ENCODE measurements at places on chromosomes 11 and 22.

GRCh38 chr11:131300439-131300717, 70.0 kb upstream of the NTM start:
- no peak for DNase-seq

DNA sequence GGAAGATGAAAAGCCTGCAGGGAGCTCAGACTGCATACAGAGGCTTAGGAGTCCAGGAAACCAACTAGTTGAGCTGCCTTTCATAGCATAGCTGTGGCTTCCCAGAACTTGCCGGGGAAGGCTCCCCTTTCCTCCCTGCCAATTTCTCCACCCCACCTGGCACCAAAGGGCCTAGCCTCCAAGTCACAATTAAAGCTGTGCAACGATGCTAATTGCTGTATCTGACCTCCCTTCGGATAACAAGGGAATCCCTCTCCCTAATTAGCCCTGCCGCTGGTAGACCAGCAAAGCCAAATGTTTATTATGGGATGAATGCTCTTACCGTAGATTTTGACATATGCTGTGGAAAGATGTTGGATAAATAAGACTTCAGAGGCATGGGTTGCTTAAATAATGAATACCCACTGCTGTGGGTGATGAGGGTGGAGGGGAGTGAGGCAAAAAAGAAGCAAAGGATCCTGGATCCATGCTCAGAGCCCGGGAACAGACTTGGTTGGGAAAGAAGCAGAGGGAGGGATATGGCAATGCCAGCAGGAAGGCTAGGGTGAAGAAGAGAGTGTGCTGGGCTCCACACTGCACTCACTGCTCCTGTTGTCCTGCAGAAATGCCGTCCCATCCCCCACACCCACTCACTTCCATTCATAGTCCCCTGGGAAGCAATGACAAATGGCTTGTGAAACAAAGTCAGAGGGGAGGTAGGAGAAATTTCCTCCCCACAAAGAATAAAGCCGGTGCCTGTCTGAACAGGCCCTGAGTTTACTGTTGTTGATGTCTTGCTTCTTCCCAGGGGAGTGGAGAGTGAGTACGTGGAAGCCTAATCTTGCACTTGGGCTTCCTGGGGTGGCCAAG, 608.1 kb upstream of the CADM1 start:
- DNase-seq: no peak

- no peak for DNase-seq
These were observed 164.3 kb downstream of the PGR start for GRCh38 chr11:100965346-100965745.

DNA sequence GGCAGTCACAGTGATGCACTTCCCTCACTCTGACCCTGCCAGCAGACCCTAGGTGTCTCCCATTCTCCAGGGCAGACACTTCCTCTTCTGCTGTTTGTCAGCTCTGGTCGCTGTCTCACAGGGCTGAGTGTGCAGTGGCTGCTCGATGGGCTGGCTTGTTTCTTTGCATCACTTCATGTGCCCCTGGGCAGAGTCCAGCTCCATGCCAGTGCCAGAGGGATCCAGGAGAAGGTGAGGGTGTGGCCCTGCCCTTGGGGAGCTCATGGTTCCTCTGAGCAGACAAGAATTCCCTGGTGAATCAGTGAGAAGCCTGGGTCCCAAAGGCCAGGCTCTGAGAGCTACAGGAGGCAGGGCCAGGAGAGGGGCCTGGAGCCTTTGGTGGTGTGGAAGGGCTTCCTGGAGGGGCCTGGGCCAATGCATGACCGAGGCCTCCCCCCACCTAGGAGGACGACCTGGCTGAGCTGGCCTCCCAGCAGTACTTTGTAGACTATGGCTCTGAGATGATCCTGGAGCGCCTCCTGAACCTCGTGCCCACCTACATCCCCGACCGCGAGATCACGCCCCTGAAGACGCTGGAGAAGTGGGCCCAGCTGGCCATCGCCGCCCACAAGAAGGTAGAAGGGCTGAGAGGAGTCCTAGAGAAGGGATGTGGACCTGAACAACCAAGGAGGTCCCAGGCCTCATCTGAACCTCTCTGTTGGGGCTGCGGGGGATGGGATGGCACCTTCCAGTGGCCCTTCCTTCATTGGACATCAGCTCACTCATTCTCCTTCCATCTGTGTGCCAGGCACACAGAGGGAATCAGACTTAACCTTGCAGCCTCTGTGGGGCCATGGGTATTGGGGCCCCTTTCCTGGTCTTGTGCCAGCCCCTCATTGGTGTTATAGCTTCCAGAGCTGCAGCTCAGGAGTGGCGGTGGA, 66.1 kb downstream of the MYO7A start:
- DNase-seq: no peak

DNA sequence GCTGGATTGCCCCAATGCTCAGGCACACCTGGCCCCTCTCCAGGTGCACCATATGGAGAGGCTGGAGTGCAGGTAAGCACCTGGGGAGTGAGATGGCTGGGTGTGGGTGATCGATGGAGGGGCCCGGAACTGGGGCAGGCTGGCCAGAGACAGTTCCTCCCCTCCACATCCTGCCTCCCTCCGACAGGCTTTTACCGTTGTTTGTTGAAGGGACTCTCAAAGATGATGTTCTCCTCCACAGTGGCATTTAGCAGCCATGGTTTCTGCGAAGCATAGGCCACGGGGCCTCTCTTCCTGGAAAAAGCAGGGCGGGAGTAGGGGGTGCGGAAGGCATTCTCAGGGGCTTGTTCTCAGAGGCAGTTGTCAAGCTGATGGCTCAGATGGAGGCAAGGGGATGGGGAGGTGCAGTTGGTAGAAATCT, 25.9 kb upstream of the KCNJ11 start:
- peak; percentile 57 for DNase-seq

DNA sequence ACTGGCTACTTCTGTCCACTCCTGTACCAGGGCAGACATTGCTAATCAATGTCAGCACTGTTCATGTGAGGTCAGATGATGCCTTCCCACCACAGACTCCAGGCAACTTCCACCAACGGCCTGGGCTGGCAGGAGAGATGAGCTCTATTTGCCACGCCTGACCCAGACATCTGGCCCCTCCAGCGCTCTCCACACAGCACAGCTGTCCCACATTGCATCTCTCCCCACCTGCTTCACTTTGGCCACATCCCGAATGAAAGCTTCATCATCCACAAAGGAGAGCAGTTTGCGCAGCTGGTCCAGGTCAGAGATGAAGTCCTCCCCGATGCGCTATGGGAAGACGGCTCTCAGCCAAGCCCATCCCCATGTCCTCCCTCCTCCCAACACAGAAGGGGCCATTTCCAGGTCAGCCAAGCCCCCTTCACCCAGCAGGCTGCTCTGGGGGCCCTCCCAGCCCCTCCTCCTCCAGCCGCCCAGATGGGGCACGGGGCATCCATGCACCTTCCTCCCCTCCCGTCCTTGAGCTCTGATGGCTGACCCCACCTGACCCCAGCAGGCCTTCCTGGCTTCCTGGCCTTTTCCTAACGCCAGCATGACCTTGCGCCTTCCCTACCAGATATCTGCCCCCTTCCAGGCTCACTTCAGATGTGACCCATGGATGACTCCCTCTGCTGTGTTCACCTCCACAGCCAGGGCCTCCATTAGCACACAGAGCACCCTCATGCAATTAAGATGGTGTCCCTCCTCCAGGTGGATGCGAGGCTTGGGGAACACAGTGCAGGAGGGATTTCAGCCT, 7.4 kb downstream of the PYGM start:
- DNase-seq: no peak

DNA sequence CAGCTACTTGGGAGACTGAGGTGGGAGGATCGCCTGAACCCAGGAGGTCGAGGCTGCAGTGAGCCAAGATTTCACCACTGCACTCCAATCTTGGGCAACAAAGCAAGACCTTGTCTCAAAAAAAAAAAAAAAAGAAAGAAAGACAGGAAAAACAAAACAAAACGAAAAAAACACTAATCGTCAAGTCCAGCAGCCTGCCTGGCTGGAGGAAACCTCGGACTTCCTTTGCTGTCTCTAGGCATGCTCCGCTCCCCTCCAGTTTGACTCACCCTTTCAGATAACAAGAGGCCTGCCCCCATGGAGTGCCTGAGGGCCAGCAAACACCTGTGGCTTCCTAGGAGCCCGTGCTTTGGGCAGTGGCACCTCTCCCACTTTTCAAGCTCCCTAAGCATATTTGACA, 28.8 kb upstream of the CHKA start:
- no peak for DNase-seq

- DNase-seq: no peak
These were observed 85.3 kb upstream of the GAL start for GRCh38 chr11:68598816-68599653.

DNA sequence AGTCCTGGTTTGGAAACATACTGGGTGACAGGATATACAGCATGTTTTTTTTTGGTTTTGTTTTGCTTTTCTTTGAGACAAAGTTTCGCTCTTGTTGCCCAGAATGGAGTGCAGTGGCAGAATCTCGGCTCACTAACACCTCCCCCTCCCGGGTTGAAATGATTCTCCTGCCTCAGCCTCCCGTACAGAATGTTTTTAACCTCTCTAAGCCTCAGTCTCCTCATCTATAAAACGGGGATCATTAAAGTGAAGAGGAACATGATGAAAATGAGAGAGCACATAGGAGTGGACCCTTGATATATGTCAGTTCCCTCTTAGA, 28.1 kb upstream of the SCARF2 start:
- DNase-seq: no peak

- peak; percentile 67 for DNase-seq
These were observed 80.6 kb downstream of the WNT7B start for GRCh38 chr22:45896153-45896951.
